ENCODE measurements at places on chromosomes 2 and 18.

- DNase-seq = no peak
These were observed 756 bp upstream of the NAGK start for GRCh38 chr2:71067567-71068217.

DNA sequence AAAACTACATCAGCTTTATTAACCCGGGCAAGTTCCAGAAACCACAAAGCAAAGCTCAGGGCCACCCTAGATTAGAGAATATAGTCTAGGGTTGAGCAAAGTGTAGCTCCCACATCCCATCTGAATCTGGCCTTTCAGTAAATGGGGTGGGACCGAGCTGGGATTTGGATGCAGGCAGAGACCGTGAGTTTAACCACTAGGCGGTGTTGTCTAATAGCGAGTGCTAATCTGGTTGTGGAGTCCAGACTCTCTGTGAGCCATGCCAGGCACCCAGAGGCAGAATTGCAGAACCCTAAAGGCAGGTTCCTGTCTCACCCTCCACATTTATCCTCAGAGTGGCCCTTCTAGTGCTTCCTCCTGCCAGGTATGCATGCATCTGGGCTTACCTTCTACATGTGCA lies 435.9 kb downstream of the TSN start:
- DNase-seq = peak; percentile 6

- DNase-seq = no peak
These were observed 62.3 kb downstream of the WDSUB1 start for GRCh38 chr2:159224061-159224813.

GRCh38 chr2:241900251-241901017 lies 30.9 kb downstream of the RTP5 start:
- DNase-seq = no peak

- DNase-seq = peak; percentile 66
These were observed 686 bp downstream of the UBXN4 start for GRCh38 chr2:135742325-135742757.

GRCh38 chr2:21411741-21412140 lies 288.0 kb downstream of the TDRD15 start:
- DNase-seq = no peak

GRCh38 chr2:239630618-239631286 lies 229.9 kb upstream of the HDAC4 start:
- no peak for DNase-seq

GRCh38 chr2:182586426-182586825 lies 129.6 kb upstream of the DNAJC10 start:
- no peak for DNase-seq

GRCh38 chr18:47591429-47591828 lies 339.0 kb downstream of the SMAD2 start:
- no peak for DNase-seq

GRCh38 chr18:24983566-24984139 lies 368.3 kb downstream of the ZNF521 start:
- no peak for DNase-seq
